Transverse colon (tissue), 4 donors: ENCODE measurements at places on chromosomes 1 and 21.

DNA sequence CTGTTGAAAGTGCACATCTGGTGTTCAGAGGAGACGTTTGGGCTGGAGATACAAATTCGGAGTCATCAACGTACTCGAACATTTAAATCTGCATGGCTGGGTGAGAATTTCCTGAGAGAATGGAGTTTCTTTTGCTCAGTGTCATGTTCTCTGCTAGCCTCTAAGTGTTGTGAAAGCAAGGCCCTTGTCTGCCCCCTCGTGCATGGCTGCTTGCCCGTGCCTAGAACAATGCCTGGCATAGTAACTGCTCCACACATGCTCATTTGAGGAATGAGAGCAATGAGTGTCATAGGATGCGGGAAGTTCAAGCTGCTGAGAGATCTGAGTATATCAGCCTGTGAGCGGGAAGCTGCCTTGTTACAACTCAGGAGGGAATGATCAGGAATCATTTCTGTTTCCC, 171.1 kb upstream of the CSF3R start:
- DNase-seq: no peak

DNA sequence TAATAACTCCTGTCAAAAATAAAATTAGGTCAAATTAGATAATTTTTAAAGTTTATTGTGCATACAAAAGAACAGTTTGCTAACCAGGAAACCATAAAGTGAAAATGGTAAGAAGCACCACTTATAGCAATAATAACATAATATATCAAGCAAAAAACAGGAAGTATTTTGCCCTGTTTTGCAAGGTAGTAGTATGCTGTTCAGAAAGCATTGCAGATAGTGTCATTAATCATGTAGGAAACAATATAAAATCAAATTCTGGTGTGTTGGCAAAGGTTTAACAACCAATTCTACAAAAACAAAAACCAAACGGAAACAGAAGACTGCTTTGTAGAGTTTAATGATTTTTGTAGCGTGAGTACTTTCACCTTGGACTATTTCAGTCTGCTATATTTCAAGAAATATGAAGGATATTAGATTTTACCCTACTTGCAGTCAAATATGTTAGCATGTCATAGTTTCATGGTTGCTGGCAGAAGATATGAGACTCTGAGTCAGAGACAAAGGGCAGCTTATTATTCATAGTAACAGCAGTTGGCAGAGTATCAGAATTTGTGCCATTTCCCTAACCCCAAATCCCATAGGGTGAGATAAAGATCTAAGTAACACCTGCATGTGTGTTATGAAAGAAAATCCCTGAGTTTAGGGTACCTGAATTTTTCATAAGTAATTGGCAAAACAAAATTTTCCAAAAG, 729.0 kb upstream of the BRINP3 start:
- DNase-seq: no peak

- DNase-seq: no peak
Measured at GRCh38 chr1:214416858-214417257, 134.5 kb downstream of the PTPN14 start.

DNA sequence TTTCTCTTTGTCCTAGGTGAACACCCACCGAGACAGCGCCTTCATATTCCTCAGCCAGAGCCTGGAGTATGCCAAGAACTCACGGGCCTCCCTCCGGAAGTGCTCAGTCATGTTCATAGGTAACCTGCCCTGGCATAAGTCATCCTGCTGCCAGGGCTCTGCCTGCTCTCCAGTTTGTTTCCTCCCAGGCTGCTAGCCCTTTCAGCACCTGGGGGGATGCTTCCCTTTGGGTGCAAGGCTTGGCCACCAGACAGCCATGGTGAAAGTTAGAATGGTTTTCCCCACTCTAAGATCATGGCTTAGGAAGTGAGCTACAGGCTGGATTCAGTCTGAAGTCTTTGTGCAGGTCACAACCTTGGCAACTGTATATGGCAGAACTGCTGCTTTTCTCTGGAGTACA, 9.2 kb upstream of the TTC4 start:
- DNase-seq: no peak
